Nasal cavity respiratory epithelium epithelial cell of viscerocranial mucosa (primary cell): ENCODE measurements at places on chromosomes 11 and 22. TPM values are rescaled to one million over a fixed set of nuclear protein-coding genes. Genes with fewer than 3 reads are reported as not detected.

The OR10G4 gene
- not detected in 2 replicates for total RNA-seq

The OR4A16 gene
- not detected in 2 replicates for total RNA-seq

The GRAMD1B gene
- under 0.01 and 1.4 TPM in 2 replicates for total RNA-seq

The GTSE1 gene
- under 0.01 TPM in 2 replicates for total RNA-seq

The ROBO4 gene
- total RNA-seq: under 0.01 TPM in 1 of 2 replicates, not detected in the other

The PAMR1 gene
- 7.2 and 11.9 TPM in 2 replicates for total RNA-seq

The C11orf86 gene
- total RNA-seq: not detected in 2 replicates
